A549 treated with dexamethasone at 1 μM for 4 hours (cell line): ENCODE measurements at places on chromosomes 5 and 9. TPM values are rescaled to one million over a fixed set of nuclear protein-coding genes. Genes with fewer than 3 reads are reported as not detected.

Gene ELOVL7
- 9.4 to 13.9 TPM (median 10.9 TPM) in 5 replicates for total RNA-seq

Gene IRX1
- total RNA-seq, result not detected in 5 replicates

Gene SLC44A1
- total RNA-seq, result 18.6 to 35.7 TPM (median 32.9 TPM) in 5 replicates

Gene AQP7
- 0.14 to 0.67 TPM (median 0.33 TPM) in 5 replicates for total RNA-seq

Gene ZBED3
- 3.5 to 4.4 TPM (median 4.1 TPM) in 5 replicates for total RNA-seq

Gene TMOD1
- total RNA-seq, result 1.6 to 2.0 TPM (median 1.7 TPM) in 5 replicates

Gene AP3S1
- total RNA-seq, result 71.4 to 90.5 TPM (median 85.2 TPM) in 5 replicates

Gene TXNDC8
- not detected in 5 replicates for total RNA-seq

Gene CXCL14
- 0.18 to 0.37 TPM (median 0.33 TPM) in 5 replicates for total RNA-seq

Gene LCN9
- total RNA-seq, result 0.14 to 0.30 TPM (median 0.22 TPM) in 3 of 5 replicates, not detected in the others

Gene C9orf50
- total RNA-seq, result 0.08 to 0.18 TPM in 2 of 5 replicates, not detected in the others

Gene DENND1A
- total RNA-seq, result 9.2 to 13.4 TPM (median 12.0 TPM) in 5 replicates

Gene IL3
- not detected in 5 replicates for total RNA-seq

Gene ADAMTS19
- total RNA-seq, result not detected in 5 replicates

Gene GRM6
- total RNA-seq, result not detected in 5 replicates

Gene AUH
- total RNA-seq, result 7.7 to 10.4 TPM (median 9.0 TPM) in 5 replicates

Gene ORM2
- not detected in 5 replicates for total RNA-seq

Gene ALDOB
- total RNA-seq, result not detected in 5 replicates

Gene SELENOP
- 0.13 to 0.34 TPM (median 0.21 TPM) in 5 replicates for total RNA-seq

Gene ABITRAM
- 21.7 to 23.7 TPM (median 21.9 TPM) in 5 replicates for total RNA-seq

Gene LECT2
- not detected in 5 replicates for total RNA-seq

Gene FRMPD1
- total RNA-seq, result 0.03 to 0.07 TPM (median 0.06 TPM) in 5 replicates

Gene SURF2
- total RNA-seq, result 40.8 to 52.9 TPM (median 47.3 TPM) in 5 replicates

Gene PFN3
- not detected in 5 replicates for total RNA-seq

Gene TOPORS
- total RNA-seq, result 11.8 to 14.7 TPM (median 13.9 TPM) in 5 replicates

Gene CCL27
- total RNA-seq, result 0.13 TPM in 2 of 5 replicates, not detected in the others

Gene BTF3
- total RNA-seq, result 1,070 to 1,281 TPM (median 1,146 TPM) in 5 replicates

Gene TEX48
- not detected in 5 replicates for total RNA-seq

Gene PCDHA13
- total RNA-seq, result 0.04 to 0.09 TPM (median 0.06 TPM) in 4 of 5 replicates, not detected in the other

Gene ARID3C
- 0.17 to 0.25 TPM (median 0.20 TPM) in 5 replicates for total RNA-seq

Gene SYK
- 0.02 to 0.16 TPM (median 0.05 TPM) in 5 replicates for total RNA-seq

Gene LPCAT1
- 141 to 198 TPM (median 197 TPM) in 5 replicates for total RNA-seq

Gene ANKRD33B
- 8.0 to 13.2 TPM (median 11.5 TPM) in 5 replicates for total RNA-seq

Gene COMMD10
- 32.2 to 36.3 TPM (median 34.5 TPM) in 5 replicates for total RNA-seq

Gene PRRT1B
- 0.31 to 0.38 TPM (median 0.32 TPM) in 4 of 5 replicates, not detected in the other for total RNA-seq

Gene PDLIM4
- 0.59 to 1.5 TPM (median 1.0 TPM) in 5 replicates for total RNA-seq

Gene GSN
- 79.4 to 98.9 TPM (median 88.9 TPM) in 5 replicates for total RNA-seq
